ENCODE measurements at places on chromosomes 1 and 21.

DNA sequence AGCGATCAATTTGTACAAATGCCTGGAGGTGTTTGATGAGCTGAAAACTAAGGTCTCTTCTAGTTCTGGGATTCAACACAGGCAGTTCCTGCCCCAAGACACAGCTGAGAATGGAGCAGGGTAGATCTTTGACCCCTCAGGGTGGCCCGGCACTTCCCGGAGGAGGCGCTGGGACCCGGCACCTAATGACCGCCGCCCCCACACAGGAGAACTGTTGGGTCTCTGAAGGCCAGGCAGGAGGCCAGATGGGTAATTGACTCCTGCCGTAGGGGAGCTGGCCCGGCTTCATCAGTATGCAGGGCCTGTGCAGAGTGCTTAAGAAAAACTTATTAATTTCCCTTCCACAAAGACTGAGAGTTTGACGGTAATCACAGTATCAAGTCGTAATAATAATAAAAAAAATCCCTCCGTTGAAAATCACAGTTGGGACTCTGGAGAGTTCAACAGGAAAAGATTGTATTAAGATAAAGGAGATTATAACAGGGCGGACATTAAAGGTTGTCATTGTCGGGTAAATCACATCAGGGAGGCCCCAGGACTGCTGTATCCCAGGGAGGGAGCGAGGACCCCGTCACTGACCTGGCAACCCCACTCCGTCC is 51.7 kb downstream of the UBIAD1 start:
- no peak for DNase-seq

DNA sequence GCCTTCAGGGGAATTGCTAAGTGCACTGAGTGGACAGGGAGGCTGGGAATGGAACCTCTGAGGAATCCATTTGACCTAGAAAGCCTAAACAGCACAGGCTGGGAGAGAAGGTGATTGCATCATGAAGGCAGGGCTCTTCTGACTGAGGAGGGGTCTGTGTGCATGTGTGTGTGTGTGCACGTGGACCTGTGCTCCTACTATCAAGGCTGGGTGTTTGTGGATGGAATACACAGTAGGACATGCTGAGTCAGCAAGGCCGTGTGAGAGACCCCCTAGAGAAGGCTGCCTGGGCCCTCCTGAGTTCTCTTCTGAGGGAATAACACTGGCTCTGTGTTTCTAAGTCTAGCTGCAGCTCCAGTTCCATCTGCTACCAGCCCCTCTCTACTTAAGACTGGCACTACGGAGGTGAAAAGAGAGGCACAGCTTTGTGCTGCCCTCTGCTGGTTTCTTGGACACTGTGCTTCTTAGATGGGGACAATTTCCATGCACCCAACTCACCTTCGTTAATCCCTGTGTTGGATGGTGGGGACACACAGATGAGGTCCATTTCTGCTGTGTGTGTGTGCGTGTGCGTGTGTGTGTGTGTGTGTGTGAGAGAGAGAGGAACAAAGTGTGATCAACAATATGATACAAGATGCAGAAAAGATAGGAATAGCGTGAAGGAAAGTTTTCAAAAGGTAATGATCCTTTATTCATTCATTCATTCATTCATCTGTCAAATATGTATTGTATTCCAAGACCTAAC is 6.2 kb upstream of the EFCAB14 start:
- DNase-seq, result peak; percentile 79

DNA sequence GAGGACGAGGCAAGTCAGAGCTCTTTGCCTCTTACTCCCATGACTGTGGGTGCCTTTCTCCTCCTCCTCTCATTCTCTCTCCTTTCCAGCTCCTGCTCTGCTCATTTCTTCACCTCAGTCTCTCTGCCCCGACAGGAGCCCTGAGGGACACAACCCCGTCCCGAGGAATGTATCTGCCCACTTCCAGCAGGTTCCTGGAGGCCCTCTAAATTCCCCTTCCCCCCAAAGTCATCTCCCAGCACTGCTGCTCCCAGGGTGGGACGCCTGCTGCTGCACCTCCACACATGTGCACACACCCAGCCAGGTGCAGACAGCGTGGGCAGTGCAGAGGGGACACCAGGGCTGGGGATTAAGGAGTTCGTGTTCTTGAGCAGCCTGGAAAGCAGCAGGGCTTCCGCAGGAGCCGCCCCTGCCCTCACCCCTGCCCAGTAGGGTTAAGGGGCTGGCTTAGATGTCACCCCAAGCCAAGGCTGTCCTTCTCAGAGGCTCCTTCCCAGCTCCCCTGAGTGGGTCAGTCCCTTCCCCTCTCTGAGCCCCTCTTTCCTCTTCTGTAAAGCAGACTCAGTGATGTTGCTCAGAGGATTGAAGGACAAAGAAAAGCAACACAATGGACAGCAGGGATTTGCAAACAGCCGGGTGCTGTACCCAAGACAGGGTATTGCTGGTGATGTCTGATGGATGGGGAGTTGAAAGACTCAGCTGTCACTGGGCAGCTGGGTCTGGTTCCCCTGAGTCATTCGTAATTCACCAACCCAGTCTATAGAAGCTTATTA is 346.0 kb downstream of the MATN1 start:
- no peak for DNase-seq

DNA sequence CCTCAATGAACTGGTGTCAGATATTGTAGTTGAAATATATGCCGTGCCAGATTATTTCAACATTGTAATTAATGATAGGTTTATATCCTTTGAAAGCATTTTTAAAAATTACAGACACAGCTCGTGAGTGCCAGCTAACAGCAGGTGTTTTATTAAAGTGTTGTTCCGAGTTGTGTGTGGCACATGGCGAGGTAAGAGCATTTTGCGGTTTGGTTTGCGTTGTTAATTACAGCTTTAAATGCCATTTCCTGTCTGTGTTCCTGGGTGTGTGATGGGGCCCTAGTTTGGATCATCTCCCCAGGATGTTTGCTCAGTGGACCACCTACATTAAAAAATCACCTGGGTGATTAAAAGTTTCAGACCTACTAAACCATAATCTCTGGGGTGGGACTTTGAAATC is 97.4 kb downstream of the PRDM2 start:
- DNase-seq, result peak; percentile 20

DNA sequence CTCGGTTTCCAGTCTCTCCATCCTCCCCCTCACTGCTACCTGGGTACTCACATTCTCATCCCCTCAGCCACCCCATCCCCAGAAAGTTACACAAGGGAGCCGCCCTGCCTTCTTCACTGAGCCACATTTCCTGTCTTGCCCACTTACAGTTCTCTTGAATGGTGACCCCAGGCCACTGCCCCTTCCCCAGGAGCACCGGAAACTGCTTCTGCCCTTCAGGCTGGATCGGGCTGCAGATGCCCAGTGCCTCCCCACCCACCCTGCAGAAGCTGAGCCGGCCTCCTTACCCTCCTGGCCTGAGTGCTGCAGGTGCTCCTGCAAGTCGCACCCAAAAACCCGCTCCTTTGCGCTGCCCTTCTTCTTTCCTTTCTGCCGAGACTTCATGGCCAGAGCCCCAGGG is 450 bp downstream of the ARHGAP30 start:
- no peak for DNase-seq

GRCh38 chr1:201538612-201539551 is at the start of gene NAV1:
Gene NAV1 (plus strand): TSS chr1:201539127. CDS start chr1:201622885, 83,758 bp downstream.
- peak; percentile 30 for DNase-seq

GRCh38 chr1:38973659-38974437 is 17.2 kb upstream of the AKIRIN1 start:
- DNase-seq, result no peak

DNA sequence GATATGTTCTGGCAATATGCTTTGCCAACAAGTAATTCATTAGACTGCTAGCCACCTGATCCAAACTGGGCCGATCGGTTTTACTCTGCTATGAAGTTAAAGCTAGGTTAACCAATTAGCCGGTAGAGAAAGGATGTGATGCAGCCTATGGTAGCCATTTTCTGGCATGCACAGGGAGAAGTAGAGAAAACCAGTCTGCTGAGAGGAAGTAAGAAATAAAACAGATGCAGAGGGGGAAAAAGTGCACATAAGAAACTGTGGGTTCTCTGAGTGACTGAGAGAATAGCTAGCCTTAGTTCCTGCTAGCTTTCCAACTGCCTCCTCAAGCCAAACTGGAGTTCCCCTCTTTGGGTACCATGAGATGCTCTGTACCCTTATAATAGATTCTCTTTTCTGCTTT is 52.8 kb downstream of the ARID4B start:
- DNase-seq, result no peak

GRCh38 chr1:208606959-208607358 is 362.8 kb upstream of the PLXNA2 start:
- DNase-seq, result no peak

- no peak for DNase-seq
Observed at GRCh38 chr1:42739753-42740700, at the start of gene CLDN19. Gene CLDN19 (minus strand): TSS chr1:42740236. CDS start chr1:42740063, 173 bp downstream.

DNA sequence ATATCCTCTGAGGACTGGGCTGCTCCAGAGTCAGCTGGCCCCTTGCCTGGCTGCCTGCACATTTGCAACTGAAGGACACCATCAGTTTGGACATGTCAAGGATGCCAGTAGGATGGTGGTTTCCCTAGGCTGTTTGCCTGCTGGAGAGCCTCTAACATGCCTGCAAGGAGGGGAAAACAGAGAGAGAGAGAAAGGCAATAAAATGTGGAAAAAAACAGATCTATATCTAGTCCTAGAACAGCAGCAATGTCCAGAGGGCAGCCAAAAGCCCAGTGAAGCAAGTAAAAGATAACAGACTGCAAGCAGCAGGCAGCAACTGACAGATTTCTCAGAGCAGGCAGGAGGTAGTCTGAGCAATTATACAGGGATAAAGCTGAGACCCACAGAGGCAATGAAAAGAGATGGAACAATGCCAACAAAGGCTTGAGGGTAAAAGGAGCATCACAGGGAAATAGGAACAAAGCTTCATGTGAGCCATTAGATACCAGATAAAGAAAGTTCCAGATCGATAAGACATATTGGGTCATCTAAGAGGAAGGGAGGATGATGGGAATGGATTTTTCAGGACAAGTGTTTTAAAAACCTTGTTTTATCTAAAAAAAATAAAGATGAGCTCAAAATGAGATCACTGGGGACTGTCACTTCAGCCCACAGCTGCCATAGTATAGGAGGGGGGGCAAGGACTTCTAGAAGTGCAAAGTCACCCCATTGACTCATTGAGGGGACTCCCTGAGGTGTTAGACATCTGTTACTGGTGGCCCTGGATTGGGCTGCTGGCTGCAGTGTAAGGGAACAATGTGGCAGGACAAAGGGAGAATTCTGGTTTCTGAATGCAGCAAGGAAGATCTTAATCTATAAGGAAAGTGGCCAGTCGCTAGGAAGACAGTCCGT is 38.6 kb upstream of the GADD45A start:
- DNase-seq, result peak; percentile 67

GRCh38 chr1:232834066-232834465 is 28.9 kb downstream of the MAP10 start:
- DNase-seq, result no peak

DNA sequence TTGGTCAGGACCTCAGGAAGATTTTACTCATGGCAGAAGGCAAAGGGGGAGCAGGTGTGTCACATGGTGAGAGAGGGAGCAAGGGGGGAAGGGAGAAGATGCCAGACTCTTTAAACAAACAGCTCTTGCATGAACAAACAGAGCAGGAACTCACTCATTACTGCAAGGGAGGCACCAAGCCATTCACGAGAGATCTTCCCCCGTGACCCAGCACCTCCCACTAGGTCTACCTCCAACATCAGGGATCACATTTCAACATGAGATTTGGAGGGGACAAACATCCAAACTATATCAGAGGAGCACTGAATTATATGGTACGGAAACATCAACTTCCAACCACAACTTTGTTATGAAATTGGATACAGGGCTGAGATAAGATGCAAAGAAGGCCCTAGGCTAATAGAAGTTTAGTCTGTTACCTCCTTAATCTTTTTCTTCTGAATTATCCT is 164.9 kb downstream of the ST6GALNAC3 start:
- DNase-seq, result peak; percentile 46
